ENCODE measurements at places on chromosomes 16 and 17. TPM values are rescaled to one million over a fixed set of nuclear protein-coding genes. Genes with fewer than 3 reads are reported as not detected.

CCL4L2 gene
- total RNA-seq: 3.3 TPM

DNA sequence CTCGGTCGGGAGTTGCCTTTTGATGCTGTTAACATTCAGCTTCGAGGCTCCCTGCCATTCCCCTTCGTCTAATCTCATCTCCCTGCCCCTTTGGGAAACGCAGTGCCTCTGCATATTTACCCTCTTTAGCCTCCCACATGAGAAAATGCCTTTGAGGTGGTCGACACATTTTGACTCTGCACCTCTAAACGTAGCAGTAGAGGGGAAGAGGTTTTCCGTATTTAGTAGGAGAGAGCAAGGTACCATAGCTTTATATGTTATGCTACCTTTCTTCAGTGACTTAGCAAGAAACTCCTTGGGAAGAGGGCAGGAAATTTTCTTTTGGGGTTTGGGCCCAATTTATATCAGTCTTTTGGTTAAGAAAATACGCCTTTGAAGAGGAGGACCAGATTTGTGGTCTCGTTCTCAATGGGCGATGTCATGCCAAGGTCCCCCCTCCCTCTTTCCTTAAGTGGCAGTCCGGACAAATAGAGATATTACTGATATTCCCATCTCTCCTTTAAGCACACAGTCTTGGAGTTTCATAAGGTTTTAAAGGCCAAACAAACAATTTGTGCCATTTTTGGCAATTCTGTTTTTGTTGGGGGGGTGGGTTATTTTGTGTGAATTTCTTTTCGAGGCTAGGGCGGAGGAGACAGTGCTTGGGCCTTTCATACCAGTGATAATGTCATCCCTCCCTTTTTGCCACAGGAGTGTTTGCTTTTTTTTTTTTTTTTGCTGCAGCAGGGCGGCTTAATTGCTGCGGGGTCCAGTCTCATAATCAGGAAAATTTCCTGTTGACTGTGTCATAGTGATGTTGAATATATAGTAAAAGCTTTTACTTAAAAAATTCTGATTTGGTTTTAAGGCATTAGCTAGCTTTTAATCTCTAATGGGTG lies 1.5 kb downstream of the PAFAH1B1 start:
- DNase-seq: no peak

NATD1 gene
- total RNA-seq: 11.1 TPM

DNA sequence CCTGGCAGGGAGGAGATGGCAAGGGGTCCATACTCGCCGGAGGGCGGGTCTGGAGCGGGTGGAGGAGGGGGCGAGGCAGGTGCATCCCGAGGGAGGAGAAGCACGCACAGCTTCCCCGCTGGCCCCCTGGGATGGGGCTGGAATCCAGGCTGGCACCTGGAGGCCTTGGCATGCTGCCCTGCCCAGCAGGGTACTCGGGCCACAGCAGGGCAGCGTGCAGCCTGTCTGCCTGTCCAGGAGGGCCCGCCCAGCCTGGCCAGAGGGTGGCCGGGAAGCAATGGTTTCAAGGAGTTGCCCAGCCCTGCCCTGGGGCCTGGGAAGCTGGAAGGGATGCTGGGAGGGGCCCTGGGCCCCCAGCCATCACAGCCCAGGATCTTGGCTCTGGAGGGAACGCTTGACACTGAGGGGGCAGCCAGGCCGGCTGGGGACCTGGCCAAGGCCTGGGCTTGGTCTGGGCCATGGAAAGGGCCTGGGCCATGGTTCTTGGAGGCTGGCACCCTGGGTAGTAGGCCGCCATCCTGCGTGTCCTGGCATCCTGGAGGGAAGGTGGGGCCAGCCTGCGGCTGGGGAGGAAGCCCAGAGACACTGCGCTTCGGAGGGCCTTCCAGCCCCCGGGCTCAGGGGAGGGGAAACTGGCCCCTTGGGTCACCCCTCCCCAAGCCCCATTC lies 1.1 kb downstream of the GLIS2 start:
- no peak for DNase-seq

- no peak for DNase-seq
These were observed 116.1 kb upstream of the RBBP6 start for GRCh38 chr16:24423312-24423711.

DNA sequence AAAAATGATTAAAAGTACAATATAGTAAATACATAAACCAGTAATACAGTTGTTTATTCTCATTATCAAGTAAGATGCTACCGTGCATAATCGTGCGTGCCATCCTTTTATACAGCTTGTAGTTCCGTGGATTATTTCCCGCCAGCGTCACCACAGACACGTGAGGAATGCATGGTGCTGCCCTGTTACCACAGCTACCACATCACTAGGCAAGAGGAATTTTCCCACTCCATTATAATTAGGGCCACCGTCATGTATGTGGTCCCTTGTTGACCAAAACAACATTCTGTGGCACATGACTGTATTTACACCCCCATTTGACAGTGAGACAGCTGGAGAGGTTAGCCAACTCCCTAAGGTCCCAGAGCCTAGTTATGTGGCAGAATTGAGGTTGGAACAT lies 30.5 kb upstream of the LGALS9 start:
- DNase-seq: no peak

DNA sequence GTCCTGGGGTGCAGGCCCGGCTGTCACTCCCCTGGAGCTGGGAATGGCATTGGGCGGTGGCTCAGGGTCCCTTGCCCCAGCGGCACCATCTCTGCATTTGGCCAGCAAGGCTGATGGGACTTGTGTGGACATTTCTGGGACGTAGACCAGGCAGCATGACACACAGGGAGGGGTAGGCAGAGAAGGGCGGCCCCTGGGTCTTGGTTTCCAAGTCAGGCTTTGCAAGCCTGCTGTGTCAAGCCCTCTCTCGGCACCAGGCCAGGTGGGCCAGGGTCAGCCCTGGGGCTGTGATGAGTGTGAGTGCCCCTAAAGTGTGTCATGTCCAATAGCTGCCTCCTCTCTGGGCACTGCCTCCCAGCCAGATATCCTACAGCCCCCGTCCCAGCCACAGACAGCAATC lies 335.2 kb downstream of the SEC14L1 start:
- no peak for DNase-seq

GRCh38 chr17:43171586-43172487 lies 823 bp downstream of the NBR1 start:
- no peak for DNase-seq

DNA sequence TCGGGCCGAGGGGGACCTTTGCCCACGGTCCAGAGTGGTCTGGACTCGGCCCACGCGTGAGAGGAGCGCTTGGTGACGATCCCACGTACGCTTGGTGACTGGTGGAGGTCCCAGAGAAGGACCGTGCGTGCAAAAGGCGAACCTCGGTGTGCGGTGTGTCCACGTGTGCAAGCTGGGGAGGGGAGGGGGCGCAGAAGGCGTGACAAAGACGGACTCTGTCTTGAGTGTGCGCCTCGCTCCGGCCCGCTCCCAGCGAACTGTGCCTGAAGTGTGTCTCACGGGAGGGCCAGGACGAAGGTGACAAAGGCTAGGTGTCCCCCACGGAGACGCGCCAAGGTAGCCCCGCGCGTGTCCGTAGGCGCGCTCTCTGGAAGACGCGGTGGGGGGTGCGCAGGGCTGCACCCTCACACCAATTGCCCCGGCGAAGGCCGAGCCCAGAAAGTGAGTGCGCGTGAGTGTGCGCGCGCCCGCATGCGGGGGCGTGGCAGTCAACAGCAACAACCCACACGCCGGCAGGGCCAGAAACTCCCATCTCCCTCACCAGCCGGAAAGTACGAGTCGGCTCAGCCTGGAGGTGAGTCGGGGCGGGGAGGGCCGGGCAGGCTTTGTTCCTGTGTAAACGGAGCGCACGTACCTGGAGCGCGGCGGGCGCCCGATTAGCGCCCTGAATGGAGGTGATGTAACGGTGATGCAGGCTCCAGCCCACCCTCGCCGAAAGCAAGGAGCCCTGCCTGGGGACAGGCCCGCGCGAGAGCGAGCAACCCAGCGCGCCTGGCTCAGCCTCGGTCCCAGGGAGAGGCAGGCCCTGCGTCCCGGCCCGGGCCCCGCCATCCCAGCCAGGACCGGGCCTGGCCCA lies at the start of gene GPRC5C:
GPRC5C (plus strand) TSS at position 521 of the 856 bp plus-strand sequence. CDS start 7,689 bp downstream, outside the sequence.
- peak; percentile 96 for DNase-seq

SLC4A1 gene
- not detected for total RNA-seq

- no peak for DNase-seq
These were observed 169.3 kb downstream of the RAB11FIP4 start for GRCh38 chr17:31560616-31561235.

DNA sequence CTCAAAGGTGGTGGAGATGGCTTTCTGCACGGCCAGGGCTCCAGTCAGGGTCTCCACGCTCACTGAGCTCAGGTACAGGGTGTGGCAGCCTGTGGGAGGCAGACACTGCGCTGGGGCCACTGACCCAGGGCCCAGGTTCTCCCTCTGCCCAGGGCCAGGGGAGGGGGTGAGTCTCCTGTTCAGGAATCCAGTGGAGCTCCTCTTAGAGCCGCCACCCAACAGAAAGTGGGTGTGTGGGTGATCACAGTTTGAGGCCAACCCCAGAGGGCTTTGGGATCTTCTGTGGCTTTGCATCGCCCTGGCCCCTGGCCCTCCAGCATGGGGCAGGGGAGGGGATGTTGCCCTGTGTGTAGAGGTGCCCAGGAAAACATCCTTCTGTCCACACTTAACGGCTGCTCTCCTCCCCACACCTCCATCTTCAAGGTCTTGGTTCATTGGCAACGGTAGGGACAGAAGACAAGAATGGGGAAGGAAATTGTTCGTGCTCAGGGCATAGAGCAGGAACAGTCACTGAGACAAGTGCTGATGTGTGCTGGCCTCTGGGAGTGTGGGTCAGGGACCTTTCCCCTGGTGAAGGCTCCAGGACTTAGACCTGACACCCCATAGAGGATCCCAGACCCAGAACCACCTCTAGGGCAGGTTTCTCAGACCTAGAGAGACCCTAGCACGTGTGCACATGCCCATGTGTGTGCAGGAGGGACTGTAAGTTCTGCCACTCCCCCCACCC lies 21.5 kb downstream of the TNS4 start:
- no peak for DNase-seq

DNA sequence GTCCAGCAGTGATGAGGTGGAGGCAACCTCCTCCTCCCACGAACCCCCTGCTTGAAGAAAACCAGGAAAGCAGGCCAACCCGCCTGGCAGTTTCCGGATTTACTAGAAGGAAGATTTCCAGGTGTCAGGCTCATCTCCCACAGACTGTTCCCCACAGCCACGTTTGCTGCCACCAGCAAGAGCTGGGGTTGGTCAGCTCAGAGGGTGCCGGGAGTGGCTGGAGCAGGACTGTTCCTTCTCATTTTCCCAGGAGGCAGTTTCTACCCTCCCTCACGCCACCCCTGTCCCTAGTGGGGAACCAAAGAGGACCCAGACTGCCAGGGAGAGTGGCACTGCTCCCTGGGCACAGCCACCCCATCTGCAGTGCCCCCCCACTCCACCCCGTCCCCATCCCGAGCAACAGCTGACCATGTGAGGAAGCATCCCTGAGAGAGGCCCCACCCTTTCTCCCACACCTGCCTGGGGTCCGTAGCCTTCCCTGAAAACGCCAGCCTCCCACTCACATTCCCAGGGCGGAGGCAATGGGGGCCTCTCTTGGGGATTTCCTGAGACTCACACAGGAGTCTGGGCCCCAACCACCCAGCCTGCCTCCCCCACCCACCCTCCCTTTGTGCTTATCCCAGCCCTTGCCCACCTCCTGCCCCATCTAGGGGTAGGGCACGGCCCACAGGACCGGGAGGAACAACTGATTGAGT lies 5.9 kb downstream of the KRT17 start:
- DNase-seq: no peak

EVPLL gene
- total RNA-seq: 0.13 TPM

IL34 gene
- 1.2 TPM for total RNA-seq

GRCh38 chr16:15781650-15782049 lies 75.2 kb downstream of the MYH11 start:
- DNase-seq: no peak

GRCh38 chr16:49399594-49400364 lies 26.2 kb downstream of the C16orf78 start:
- peak; percentile 4 for DNase-seq

RNF43 gene
- total RNA-seq: 24.2 TPM

PERCC1 gene
- total RNA-seq: not detected

DNA sequence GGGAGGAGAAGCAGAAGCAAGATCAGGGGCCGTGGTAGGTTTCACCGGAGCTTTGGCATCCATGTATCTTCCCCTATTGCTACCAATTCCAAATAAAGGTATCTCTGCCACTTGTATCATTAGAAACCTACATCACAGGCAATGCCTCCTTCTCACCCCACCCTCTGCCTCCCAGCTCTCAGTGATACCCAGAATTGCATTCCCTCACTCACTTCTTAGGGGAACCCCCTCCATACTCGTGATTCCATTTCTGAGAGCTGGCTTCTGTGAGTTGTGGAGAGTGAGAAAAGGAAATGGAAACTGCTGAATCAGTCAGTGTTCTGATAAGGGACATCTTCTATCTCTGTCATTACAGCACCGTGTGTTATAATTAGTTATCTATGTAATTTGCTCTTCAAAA lies 2.3 kb upstream of the CCL3 start:
- no peak for DNase-seq

- peak; percentile 63 for DNase-seq
These were observed at the start of gene FKBP10 for GRCh38 chr17:41812381-41813151. FKBP10 (plus strand) TSS chr17:41813004; CDS start chr17:41813035, 31 bp downstream.

- no peak for DNase-seq
These were observed 161.0 kb downstream of the FTO start for GRCh38 chr16:53864819-53865493.

GRCh38 chr17:65914784-65915342 lies 277.1 kb downstream of the CEP112 start:
- no peak for DNase-seq

KRTAP1-1 gene
- total RNA-seq: not detected

DNA sequence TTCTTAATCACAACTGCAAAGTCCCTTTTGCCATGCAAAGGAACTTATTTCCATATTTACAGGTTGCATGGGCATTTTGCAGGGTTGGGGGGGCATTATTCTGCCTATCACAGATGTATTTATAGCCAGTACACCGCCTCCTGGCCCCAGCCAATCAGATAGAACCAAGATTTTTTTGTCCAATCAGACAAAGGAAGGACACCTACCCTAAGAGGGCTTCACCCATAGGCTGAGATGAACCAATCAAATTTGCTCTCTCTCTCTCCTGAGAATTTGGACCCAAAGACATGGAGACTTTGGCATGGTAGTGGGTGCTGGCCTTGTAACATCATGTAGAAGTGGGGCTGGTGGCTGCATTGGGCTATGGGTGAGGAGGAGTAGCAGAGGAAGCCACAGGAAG lies 3.9 kb upstream of the KCNG4 start:
- DNase-seq: no peak

GRCh38 chr16:55512941-55513340 lies 4.1 kb downstream of the LPCAT2 start:
- DNase-seq: no peak

GRCh38 chr17:9132944-9133610 lies 111.8 kb downstream of the NTN1 start:
- DNase-seq: no peak

All from mucosa of descending colon (tissue), 3 donors.